ENCODE measurements at places on chromosomes 1 and 21. TPM values are rescaled to one million over a fixed set of nuclear protein-coding genes. Genes with fewer than 3 reads are reported as not detected.

LMNA gene
- 101 TPM for total RNA-seq

JAM2 gene
- total RNA-seq = 0.67 TPM

CELA3B gene
- total RNA-seq = not detected

PWP2 gene
- total RNA-seq = 8.6 TPM

C1orf185 gene
- total RNA-seq = not detected

KIF17 gene
- 10.1 TPM for total RNA-seq

All from H7 (cell line).